Mesenteric fat pad (tissue), 1 donor: ENCODE measurements at places on chromosomes 1 and 21.

GRCh38 chr1:156540955-156541354, 31.4 kb downstream of the IQGAP3 start:
- no peak for DNase-seq

- DNase-seq: no peak
These were observed 415 bp upstream of the LAD1 start for GRCh38 chr1:201399352-201400126.

DNA sequence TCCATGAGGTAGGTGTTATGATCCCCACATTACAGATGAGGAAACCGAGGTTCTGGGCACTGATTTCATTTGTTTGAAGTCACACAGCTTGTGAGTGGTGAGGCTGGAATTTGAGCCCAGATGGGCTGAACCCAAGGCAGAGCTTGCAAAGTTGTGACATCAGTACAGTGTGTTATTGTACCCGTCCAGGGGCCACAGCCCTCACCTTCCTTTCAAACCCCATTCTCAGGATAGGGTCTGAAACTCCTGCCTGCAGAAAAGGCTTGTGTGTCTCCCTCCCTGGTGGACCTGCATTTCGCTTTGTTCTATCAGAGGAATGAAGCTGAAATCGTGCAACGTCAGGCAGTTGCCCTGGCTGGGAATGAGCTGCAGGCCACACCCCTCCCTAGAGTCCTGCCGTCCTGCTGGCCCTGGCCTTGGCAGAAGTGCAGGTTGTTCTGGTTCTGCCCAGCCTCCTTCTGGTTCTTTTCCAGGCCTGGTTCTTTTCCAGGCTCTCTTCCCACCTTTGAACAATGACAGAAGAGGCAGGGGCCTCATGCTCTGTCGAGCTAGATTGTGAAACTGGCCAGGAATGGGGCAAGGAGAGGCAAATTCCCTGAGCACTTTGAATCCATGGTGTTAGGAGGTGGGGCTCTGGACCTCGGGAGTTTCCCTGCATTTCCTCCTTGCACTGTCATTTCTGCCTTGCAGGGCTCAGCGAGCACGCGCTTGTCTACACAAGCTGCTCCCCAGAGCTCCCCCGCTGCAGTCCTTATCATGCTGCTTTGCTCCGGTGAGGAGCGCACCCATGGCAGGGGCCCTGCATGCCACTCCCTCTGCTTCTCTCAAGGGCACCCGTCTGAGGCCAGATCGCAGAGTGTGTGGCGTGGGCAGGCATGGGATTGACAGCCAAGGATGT, 8.2 kb upstream of the MYOM3 start:
- DNase-seq: no peak

GRCh38 chr1:179437171-179437570, 71.4 kb downstream of the AXDND1 start:
- no peak for DNase-seq

GRCh38 chr1:186102547-186103148, 272.4 kb downstream of the TPR start:
- DNase-seq: no peak

DNA sequence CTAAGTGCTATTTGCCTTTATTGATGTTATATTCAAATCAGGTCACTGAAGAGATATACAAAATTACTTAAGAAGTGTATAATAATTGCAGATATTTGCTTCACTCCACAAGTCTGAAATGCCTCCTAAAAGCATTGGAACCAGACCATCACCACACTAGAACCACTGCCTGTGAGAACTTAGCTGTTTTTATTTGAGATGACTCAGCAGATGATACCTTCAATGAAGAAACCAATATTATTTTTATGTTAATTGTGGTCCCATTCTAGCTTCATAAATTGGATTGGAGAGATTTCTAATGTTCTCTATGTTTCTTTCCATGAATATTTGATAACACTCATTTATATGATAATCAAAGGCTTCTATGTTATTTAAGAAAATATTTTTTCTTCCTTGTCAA, 740.6 kb downstream of the KCNT2 start:
- DNase-seq: no peak
